ENCODE measurements at places on chromosomes 11 and 22. TPM values are rescaled to one million over a fixed set of nuclear protein-coding genes. Genes with fewer than 3 reads are reported as not detected.

GRCh38 chr11:30917859-30918478 lies 331.8 kb upstream of the MPPED2 start:
- DNase-seq: peak; percentile 42

- DNase-seq: peak; percentile 85
Measured at GRCh38 chr11:124961972-124962609, 8.1 kb downstream of the CCDC15 start.

- no peak for DNase-seq
Measured at GRCh38 chr11:119011476-119012053, 6.6 kb downstream of the RPS25 start.

- DNase-seq: peak; percentile 67
Measured at GRCh38 chr22:36587289-36588154, 58.6 kb upstream of the EIF3D start.

Gene OR2AG2
- polyA plus RNA-seq: 0.22 TPM

Gene CNIH2
- polyA plus RNA-seq: 3.4 TPM

Gene ISX
- polyA plus RNA-seq: not detected

All from IMR-90 (cell line).